Calu3 (cell line): ENCODE measurements at places on chromosomes 13 and 19.

- DNase-seq: no peak
- peaks cover 28% of the 10 kb centered on the region for H3K36me3 ChIP-seq
- H3K27me3 ChIP-seq: no peaks in the 10 kb centered on the region
- no peak overlapping the region for H3K27ac ChIP-seq
Measured at GRCh38 chr19:17196610-17197009, 18.5 kb upstream of the USE1 start.

DNA sequence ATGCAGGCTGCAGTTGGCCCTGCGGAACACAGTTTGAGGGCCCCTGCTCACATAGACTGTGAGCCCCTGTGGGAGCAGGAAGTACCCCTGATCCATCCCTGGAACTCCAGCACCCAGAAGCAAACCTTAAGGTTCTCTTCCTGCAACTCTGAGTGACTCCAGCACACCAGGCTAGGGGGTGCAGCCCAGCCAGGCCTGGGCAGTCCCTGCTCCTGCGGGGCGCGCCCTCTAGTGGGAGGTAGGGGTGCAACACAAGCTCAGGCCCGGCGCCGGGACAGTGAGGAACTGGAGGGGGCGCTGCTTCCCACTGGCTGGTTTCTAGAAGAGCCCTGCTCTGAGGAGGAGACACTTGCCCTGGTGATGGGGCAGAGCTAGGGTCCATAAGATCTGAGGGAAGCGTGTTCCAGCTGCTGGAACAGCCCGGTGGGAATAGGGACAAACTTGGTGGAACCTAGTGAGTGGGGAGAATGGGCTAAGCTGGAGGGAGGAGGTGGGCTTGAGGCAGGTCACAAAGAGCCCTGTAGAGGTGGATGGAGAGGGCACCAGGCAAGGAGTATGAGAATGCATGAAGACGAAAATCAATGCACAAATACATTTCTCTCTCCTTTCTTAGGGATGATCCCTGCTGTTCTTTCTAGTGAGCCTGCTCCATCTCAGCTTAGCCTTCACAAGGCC lies 5.0 kb downstream of the ZSCAN5A start:
- peaks cover 14% of the 10 kb centered on the region for H3K4me1 ChIP-seq
- DNase-seq: peak; percentile 73
- H3K27ac ChIP-seq: no peak overlapping the region
- peaks cover 29% of the 10 kb centered on the region for H3K36me3 ChIP-seq

DNA sequence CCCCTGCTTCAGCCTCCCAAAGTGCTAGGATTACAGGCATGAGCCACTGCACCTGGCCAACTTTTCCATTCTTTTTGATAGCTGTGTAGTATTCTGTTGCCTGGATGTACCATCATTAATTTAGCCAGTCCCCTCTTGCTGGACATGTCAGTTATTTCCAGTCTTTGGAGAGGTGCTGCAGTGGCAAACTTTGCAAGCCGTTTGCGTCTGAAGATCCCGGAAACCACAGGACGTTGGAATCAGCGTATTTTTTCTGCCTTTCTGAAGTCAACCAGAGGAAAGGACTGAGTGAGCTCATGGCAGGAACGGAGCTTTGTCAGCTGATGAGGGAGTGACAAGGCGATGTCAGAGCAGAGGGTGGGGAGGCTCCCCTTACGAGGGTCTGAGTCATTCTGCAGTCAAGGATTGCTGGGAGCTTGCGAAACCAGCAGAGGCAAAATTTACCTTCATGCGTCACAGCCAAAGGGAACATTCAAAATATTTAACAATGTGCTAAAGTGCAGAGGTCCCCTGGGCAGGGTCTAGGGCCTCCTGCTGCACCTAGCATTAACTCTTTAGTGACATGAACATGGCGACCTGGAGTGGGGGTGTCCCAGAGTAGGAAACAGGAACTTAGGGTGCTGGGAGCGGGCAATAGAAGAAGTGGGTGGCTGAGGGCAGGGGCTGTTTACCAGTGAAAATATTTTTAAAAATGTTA lies 5.6 kb downstream of the C5AR1 start:
- peak overlapping the region; percentile 74 for H3K27ac ChIP-seq
- peaks cover 24% of the 10 kb centered on the region for H3K36me3 ChIP-seq
- DNase-seq: peak; percentile 87
- H3K4me1 ChIP-seq: peaks cover 36% of the 10 kb centered on the region
- H3K4me3 ChIP-seq: peak overlapping the region; percentile 39

DNA sequence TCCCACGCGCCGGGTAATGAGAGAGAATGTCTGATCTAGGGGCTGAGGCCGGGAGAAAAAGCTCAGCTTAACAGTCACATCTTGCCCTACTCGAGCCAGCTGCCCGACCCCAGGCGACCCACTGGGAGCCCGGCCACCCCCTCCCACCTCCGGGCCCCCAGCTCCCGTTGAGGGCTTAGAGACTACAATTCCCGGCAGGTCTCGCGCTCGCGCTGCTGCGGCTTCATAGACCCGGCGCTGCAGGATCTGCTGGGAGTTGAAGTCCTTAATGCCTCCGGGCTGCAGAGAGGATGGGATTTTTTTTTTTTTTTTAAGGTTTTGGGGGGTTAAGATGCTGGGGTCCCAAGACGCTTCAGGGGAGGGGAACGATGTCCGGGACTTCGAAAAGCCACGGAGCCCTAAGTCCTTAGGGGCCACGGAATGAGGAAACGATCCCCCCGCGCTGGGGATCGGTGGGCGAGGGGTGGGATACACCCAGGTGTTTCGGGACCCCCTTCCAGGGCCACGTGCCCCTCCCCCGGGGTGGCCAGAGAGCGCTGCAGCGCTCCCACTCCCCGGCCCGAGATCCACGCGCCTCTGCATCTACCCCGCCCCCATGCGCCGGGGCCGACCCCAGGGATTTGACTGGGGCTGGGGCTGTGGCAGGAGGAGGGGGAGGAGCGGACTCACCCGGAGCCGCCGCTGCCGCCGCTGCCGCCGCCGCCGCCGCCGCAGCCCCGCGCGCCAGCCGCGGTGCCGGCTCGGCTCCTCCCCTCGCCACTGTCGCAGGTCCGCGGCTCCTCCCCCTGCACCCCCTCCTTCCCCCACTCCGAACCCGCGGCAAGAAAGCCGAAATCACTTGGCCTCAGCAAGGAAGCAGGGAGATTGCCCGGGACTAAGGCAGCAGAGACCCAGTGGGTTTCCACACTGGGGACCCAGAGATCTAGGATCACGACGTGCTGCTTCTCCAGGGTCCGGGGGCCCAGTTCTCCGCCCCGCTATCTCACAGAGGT lies at the start of gene SYT3:
TSS of gene SYT3 (minus strand) at position 761 of the 992 bp plus-strand sequence. CDS start 2,470 bp downstream, outside the sequence.
- no peaks in the 10 kb centered on the region for H3K4me1 ChIP-seq
- H3K36me3 ChIP-seq: no peaks in the 10 kb centered on the region
- DNase-seq: no peak
- H3K27me3 ChIP-seq: peaks cover 34% of the 10 kb centered on the region
- H3K27ac ChIP-seq: no peak within 1 kb of the TSS
- no peak within 1 kb of the TSS for H3K4me3 ChIP-seq

DNA sequence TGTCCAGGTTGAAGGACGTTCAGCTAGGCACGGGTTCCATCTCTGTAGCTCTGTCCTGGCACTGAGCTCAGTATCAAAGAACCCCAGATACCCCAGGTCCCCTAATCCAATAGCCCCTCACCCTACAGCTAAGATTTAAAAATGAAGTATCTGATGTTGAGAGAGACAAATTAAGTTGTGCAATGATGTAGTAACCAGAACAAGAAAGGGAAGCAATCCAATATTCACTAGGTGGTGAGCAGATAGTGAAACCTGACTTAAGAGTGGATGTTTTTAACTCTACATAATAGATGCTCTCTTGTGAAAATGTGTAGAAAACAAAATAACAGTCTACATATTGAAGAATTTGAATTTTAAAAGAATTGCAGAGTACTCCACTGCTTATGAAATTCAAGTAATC lies 1.8 kb downstream of the ACOD1 start:
- H3K36me3 ChIP-seq: no peaks in the 10 kb centered on the region
- peaks cover 13% of the 10 kb centered on the region for H3K27me3 ChIP-seq
- no peak overlapping the region for H3K4me3 ChIP-seq
- H3K4me1 ChIP-seq: no peaks in the 10 kb centered on the region

DNA sequence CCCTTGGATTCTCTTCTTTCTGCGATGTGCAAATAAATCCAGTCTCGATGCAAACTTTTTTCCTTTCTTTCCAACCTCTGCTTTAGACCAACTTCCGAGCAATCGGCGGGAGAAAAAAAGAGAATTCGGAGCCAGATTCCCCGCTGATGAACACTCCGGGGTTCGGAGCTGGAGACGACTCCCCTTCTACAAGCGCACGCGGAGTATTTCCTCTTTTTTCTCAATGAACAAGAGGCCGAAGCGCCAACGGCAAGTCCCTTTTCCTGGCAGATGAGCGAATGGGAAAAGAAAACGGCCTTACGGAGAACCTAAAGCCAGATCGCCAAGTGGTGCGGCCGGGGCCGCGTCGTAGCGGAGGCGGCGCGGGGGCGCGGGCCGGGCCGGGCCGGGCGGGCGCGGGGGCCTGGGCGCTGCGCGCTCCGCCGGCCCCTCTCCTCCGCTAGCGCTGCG lies 250 bp downstream of the SPRY2 start:
- no peak overlapping the region for H3K4me3 ChIP-seq
- no peaks in the 10 kb centered on the region for H3K27me3 ChIP-seq
- peak; percentile 0 for DNase-seq
- H3K4me1 ChIP-seq: no peaks in the 10 kb centered on the region
- H3K27ac ChIP-seq: no peak overlapping the region
- peaks cover 9% of the 10 kb centered on the region for H3K36me3 ChIP-seq

GRCh38 chr19:12606796-12607195 lies 3.8 kb downstream of the ZNF490 start:
- no peak for DNase-seq
- H3K4me3 ChIP-seq: no peak overlapping the region
- peaks cover 15% of the 10 kb centered on the region for H3K36me3 ChIP-seq
- no peaks in the 10 kb centered on the region for H3K27me3 ChIP-seq
- no peak overlapping the region for H3K27ac ChIP-seq

GRCh38 chr13:64529874-64530485 lies 2700.2 kb downstream of the PCDH9 start:
- no peaks in the 10 kb centered on the region for H3K4me1 ChIP-seq
- DNase-seq: no peak
- H3K36me3 ChIP-seq: no peaks in the 10 kb centered on the region
- no peak overlapping the region for H3K4me3 ChIP-seq
